Effector memory CD8-positive, alpha-beta T cell (primary cell): ENCODE measurements at places on chromosomes 3 and 15.

DNA sequence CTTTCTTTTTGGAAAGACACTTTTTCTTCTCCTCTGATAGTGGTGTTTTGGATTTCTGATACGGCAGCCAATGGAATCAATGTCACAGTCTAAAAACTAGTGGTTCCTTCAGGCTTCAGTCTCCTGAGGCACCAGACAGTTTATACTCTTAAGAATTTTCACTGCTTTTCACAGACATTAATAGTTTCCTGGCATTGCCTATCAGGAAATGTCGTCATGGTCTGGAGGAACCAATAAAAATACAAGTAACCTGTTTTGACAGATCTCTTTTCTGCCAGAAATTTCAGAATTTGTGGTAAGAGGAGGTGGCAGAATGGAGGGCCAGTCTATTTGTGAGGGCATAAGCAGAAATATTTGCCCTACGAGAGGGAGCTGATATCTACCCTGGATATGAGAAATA lies 44.8 kb downstream of the FILIP1L start:
- no peak for DNase-seq

DNA sequence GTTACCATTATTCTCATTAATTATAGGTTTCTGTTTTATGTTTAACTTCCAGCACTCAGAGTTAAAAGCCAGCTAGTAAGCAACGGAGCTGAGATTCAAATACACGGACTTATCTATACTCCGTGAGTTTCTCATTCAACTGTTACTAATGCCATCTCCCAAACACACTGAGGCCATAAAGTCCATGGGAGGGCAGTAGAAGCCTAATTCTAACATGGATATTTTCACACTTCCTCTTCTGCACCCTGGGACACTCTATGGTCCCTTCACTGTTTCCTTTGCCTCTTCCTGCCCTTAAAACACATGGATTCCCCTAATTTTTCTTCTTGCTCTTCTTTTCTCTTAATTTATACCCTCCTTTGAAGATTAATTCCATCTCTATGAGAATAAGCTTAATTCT lies 245.0 kb downstream of the KLF13 start:
- DNase-seq = no peak

- no peak for DNase-seq
Measured at GRCh38 chr3:48243886-48244285, 3.0 kb downstream of the ZNF589 start.

- DNase-seq = no peak
Measured at GRCh38 chr3:2921452-2921851, 188.7 kb downstream of the IL5RA start.

DNA sequence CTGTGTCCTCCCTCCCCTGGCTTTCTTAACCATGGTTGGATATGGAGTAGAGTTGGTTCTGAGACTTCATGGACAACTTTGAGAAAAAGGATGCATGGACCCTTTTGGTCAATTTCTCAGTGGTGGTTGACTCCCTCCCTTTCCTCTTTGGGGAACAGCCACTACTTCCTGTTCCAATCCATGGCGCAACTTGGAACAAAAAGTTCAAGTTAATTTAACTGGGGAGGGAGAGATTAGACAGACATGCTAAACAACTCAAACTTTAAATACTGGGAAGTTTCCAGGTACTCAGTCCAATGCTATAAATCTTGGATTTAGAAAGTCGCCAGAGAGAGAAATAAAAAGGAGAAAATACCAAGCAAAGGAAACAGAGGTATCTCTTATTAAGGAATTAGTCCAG lies 202.2 kb downstream of the PDZRN3 start:
- no peak for DNase-seq

- DNase-seq = no peak
Measured at GRCh38 chr3:25191673-25192072, 236.4 kb upstream of the RARB start.

DNA sequence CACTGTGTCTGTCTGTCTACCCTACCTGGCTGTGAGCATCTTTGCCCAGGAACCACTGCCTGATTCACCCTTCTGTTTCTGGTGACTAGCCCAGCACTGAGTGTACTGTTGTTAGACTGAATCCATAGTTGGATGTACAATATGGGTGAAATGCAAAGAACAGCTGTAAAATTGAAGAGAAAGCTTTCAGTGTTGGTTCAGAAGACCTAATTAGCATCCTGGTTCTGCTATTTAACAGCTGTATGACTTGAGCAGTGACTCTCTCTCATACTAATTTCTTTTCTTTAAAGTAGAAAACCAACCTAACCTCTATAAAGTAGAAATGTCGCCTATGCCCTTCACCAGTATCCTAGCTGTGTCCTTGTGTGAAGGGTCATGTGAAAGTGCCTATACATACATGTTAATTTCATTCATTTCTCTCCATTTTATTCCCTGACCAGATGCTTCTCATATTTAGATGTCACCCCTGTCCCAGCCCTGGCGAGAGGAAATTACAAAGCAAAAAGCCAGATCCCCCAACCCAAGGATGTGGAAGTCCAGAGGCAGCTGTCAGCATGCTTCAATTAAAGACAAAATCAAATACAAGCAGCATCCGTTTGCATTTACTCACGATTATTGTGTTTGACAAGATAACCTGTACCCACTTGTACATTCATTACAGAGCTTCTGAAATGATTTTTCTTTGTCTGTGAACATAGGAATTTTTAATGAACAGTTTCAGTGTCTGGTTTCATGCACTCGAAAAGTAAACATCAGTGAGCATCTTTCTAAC lies 305.7 kb upstream of the ICE2 start:
- DNase-seq = no peak

DNA sequence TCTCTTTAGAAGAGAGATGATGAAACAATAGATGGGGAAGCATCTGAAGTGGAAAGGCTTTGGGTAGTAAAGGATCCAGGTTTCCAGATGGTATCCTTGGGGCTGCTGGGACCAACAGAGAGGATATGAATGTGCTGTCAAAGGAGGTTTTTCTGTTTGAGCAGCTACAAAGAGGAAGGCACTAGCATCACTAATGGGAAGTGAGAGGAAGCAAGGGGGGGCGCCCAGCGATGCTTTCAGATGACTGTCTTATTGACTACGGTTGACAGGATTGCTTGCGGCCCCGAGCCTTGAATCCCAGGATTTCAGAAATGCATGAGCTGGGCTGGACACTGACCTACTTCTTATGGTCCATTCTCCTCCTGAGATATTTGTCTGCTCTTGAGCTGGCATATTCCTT lies 103.8 kb upstream of the GALNT15 start:
- DNase-seq = no peak

- DNase-seq = no peak
Measured at GRCh38 chr3:27326629-27327545, 42.3 kb downstream of the NEK10 start.

GRCh38 chr3:23740517-23740965 lies 65.2 kb upstream of the UBE2E1 start:
- DNase-seq = no peak

GRCh38 chr3:141377377-141377776 lies 9.1 kb downstream of the ZBTB38 start:
- no peak for DNase-seq

DNA sequence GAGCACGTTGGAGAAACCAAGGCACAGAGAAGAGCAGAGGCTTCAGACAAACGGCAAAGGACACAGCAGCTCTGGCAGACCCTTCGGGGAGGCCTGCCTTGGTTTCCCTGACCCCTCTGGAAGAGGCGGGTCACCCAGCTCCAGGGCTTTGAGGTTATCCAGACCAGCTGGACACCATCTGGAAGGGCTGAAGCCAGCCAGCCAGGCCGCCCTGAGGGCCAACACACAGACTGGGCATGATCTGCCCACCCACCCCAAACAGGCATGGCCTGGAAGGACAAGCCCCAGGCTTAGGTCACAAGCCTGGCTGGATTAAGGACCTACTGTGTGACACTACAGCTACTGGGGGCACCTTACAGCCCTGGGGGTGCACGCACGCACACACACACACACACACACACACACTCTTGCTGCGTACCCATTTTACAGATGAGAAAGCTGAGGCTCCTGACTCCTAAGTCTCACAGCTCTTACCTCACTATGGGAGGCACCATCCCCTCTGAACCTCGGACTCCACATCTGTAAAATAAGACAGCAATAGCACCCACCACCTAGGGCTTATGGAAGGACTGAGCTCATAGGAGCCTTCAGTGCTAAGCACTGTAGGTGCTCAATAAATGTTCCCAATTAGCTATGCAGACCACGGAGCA lies 10.8 kb downstream of the PLXND1 start:
- DNase-seq = no peak
